HCT116 (cell line): ENCODE measurements at places on chromosomes 2 and 18. TPM values are rescaled to one million over a fixed set of nuclear protein-coding genes. Genes with fewer than 3 reads are reported as not detected.

Gene RTKN
- total RNA-seq: 94.0 TPM

Gene ITGB6
- 0.12 TPM for total RNA-seq

Gene G6PC2
- total RNA-seq: not detected

Gene ATP6V1C2
- total RNA-seq: 2.0 TPM

Gene DSC2
- total RNA-seq: 33.4 TPM

Gene LHCGR
- total RNA-seq: not detected

Gene FEV
- not detected for total RNA-seq
